Stimulated activated CD8-positive, alpha-beta memory T cell treated with anti-CD3 and anti-CD28 coated beads, Interleukin-7, amount 100 ng/mL, for 1 hour (primary cell): ENCODE measurements at places on chromosomes 2 and 18.

DNA sequence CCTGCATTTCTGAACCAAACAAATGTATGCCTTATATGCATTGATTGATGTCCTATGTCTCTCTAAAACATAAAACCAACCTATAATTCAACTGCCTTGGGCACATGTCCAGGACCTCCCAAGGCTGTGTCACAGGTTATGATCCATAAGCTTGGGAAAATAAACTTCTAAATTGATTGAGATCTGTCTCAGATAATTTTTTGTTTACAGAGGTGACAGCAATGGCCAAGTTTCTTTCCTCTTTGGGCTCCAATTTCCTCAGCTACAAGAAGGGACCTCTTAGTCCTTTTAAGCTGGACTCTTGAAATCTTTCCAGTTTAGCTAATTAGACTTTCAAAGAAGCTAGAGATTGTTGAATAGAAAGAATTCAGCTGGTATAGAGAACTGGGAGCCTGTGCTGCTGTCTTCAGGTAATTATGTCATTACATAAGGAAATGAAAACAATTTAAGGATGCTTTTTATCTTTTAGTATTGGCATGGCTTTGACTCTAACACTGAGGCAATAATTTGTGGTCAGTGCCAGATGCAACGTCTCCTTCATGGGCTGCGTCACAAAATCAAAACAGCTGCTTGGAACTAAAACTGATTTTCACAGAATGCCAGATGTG, 412.1 kb upstream of the TRIB2 start:
- no peak for DNase-seq

DNA sequence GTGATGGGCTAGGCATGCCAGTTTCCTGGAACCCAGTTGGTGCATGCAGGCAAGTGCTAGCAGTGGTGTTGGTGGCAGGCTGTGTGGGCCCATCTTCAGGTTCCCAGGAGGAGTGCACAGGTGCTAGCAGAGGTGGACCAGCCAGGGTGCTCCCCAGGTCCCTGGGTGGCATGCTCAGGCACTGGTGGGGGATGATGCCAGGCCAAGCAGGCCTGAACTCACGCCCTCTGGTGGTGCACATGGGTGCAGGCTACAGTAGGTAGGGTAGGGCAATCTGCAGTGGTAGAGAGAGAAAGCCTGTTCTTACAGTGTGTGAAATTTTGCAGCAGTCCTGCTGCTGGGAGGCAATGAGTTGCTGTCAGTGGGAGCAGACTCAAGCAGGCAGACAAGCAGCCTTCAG, 1651.8 kb downstream of the DPP10 start:
- DNase-seq: no peak

DNA sequence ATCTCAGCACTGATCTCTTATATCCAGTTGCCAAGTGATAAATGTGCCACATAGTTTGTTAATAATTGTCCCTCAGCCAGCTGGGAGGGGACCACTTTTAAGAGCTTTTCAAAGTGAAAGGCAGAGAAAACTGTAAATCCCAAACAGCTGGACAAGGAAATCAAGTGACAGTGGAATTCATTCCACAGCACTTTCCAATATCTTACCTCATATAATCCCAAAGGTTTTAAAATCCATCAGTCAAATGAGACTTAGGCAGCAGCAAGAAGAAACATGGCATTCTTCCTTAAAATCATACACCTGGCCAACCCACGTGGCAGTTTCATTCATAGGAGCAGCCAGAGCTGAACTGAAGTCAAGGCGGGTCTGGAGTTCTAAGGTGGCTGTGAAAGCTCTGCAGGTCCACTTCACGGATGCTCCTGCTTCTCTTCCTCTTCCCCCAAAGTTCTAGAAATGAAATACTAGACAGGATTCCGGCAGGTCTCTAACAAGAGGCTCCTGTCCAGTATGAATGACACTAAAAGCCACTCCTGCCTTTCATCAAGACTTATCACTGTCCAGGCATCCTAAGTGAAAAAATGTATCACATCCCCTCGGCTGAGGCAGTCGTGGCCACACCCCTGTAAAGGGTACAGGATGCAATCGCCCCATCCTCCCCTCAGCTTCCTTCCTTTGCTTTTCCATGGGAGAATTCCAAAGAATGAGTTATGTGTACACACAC, 190.4 kb upstream of the STK17B start:
- no peak for DNase-seq

- DNase-seq: no peak
Observed at GRCh38 chr2:120220756-120221155, 2.4 kb downstream of the TMEM185B start.

- no peak for DNase-seq
Observed at GRCh38 chr2:65647249-65647842, 214.9 kb upstream of the SPRED2 start.

DNA sequence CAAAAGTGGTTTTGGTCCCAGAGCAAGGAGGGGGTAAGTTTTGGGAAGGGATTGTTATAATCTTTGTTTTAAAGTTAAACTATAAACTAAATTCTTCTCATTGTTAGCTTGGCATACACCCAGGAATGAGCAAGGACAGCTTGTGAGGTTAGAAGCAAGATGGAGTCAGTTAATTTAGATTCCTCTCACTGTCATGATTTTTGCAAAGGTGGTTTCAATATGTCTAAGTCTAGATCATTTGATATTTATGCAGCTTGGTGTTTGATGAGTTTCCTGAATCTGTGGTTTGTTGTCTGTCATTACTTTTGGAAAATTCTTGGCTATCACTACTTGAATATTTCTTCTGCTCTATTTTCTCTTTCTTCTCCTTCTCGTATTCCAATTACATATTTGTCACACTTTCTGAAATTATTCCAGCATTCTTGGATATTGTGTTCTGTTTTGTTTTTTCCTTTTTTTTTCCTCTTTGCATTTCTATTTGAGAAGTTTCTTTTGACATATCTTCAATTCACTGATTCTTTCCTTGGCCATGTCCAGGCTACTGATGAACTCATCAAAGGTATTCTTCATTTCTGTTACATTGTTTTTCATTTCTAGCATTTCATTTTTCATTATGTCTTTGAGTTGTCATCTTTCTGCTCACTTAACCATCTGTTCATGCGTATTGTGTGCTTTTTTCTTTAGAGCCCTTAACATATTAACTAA, 5.1 kb downstream of the SP140 start:
- DNase-seq: no peak

DNA sequence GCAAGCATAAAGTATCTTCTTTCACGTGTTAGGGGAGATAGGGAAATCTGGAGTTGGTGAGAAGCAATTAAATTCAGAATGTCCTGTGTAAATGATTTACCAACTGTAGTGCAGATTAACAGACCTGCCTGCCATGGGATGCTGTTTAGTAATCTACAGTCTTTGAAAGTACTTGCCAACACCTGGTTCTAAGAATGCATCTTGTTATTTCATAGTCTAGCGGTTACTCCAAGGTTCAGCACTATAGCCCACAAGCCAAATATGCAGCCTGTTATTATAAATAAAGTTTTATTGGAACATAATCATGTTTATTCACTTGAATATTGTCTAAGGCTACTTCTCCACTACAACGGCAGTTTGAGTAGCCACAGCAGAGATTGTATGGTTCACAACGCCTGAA, 100.8 kb downstream of the OSBPL6 start:
- DNase-seq: no peak

DNA sequence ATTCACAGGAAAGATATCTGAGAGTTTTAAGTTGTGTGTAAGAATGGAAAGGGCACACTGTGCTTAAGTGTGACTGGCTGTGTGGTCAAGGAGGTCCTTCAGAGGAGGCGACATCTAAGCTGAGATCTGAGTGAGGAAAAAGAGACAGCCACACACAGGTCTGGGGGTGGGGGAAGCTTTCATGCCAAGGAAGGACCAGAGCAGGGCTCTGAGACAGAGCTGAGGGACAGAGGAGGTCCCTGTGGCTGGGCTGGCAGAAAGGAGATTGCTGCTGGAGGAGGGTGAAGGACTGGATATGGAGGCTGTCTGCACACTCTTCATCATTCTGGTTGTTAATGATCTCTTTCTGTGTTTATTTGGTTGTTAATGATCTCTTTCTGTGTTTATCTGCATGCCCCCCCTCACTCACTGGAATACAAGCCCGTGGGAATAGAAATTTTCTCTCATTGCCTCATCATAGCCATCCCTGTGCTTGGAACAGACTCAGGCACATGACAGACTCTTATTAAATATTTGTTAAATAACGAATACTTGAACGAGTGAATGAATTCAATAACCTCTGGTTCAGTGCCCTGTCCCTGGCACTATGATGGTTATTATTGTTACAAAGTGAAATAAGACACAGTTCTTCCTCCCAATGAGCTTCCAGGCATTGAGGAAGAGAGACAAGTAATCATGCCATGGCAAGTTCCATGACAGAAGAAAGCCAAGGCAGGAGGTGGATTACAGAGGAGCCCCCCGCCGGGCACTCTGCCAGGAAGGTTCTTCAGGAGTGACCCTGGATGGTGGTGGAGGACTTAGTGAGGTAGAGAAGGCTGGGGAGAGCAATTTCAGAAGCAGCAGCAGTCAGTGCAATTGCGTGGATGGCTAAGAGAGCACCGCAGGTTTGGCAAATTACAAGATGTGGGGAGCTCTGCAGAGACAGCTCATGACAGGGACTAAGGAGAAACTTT, 399.4 kb upstream of the HS6ST1 start:
- DNase-seq: no peak

DNA sequence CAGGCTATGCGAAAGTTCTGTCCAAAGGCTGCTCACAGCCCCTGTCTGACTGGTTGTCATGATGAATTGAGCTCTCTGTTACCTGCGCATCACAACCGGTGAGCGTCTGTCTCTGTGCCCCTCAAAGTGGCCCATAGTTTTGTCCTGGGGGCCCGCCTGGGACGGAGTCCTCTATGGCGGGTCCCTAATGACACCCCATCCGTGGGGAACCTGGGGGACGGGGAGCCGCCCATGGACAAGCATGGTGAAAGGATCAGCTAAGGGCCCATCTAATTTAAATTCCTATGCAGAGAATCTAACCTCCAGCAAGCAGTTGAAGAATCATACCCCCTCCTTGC, 473 bp downstream of the ELMOD3 start:
- DNase-seq: no peak

DNA sequence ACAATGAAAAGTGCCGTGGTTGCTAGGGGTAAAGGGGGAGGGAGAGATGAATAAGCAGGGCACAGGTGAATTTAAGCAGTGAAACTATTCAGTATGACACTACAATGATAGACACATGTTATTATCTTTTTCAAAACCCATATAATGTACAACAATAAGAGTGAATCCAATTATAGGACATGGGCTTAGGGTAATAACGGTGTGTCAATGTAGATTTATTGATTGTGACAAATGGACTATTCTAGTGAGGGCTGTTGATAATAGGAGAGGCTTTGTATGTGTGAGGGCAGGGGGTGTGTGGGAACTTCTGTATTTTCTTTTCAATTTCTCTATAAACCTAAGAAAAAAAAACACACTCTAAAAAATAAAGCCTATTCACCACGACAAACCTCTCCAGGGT, 223.8 kb downstream of the RIT2 start:
- DNase-seq: no peak

DNA sequence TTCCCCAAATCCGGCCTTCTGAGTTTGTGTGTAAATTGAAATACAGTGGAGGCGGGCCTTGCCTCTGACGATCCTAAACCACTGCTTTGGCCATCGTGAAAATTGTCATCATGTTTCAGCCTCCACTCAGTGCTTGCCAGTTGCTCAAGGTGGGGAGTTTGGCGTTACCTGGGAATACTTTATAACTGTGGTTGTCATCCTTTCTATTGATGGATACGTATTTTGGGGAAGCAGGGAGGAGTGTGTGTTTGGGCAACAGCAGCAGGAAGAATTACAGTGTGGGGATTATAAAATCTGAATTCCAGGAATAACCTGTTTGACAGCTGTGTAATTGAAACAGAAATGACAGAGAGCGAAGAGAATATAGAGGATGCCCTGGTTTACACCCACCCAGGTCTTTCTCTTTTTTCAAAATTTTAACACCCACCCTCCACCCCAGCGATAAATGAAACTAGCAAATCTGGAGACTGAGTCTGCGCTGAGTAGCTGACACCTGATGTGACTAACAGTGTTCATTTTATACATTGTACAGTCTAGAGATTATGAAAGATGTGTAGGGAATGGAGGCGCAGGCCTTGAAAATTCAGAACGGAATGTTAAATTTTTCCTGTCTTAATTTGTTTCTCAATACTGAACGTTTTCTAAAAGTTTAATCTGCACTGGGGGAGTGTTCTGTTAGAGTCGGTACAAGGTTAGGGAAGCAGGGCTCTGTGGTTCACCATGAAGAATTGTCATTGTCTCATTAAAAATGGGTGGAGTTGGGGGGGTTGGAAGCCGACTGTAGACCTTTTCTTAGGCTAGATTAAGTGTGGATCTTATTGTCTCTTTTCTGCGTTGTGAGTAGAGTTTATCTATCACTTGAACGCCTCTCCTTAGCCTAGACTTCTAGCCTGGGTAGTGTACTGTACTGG, 1.6 kb downstream of the MAP4K4 start:
- no peak for DNase-seq

DNA sequence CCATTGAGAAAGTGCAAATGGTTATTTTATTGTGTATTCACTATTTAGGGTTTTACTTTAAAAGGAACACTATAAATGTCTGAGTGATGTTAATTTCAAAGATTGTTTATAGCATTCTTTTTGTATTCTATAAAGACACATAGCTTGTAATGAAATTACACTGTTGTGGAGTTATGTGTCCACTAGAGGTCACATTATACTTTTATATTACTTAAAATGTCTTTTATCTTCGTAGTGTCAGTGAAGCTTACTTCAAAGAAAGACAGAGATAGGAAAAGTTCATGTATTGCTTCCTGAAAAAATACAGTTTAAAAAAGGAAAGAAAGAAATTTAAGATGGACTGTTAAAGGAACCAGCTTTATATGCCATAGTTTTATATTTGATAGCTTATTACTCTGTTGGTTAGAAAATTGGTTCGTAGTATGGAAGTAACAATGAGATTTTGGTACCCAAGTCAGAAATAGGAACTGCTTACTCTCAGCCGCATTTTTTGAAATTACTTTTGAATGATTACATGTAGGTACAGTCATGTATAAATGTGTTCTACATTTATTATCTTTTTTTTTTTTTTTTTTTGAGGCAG, 20.5 kb downstream of the APLF start:
- no peak for DNase-seq

GRCh38 chr2:9748577-9748976, 94.7 kb upstream of the TAF1B start:
- DNase-seq: no peak

DNA sequence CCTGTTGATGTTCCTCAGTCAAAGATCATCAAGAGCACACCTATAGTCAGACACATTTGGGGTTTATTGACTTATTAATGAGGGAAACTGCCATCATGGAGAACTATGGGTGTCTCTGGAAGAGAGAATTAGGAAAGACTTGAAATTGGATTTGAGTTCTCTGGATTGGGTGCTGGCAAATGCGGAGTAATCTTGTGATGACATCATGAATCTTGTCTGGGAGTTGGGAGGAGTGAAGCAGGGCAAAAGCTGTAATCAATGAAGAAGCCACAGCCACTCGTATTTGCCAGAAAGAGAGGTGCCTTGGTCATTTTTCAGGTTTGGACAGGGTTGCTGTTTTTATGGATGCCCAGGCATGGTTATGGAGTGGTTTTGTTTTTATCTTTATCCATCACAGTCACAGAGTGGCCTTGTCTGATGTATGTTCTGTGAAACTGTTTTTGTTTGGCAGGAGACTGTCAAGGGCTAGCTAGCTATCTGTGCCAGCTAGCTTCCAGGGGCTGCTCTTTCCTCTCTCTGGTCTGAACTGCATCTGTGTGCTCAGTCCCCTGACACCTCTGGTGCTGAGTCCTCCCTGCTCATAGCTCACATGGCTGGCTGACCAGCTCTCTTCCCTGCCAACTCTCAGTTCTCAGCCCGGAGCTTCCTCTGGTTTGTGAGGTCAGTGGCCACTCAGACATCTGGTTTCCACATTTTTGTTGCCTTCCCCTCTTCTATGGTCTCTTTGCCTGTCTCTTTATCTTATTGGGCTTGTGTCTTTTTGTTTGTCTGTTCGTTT, 193.4 kb upstream of the RMP24 start:
- no peak for DNase-seq

GRCh38 chr2:71894261-71894660, 253.4 kb downstream of the CYP26B1 start:
- no peak for DNase-seq
